ENCODE measurements at places on chromosomes 12 and 14. TPM values are rescaled to one million over a fixed set of nuclear protein-coding genes. Genes with fewer than 3 reads are reported as not detected.

DNA sequence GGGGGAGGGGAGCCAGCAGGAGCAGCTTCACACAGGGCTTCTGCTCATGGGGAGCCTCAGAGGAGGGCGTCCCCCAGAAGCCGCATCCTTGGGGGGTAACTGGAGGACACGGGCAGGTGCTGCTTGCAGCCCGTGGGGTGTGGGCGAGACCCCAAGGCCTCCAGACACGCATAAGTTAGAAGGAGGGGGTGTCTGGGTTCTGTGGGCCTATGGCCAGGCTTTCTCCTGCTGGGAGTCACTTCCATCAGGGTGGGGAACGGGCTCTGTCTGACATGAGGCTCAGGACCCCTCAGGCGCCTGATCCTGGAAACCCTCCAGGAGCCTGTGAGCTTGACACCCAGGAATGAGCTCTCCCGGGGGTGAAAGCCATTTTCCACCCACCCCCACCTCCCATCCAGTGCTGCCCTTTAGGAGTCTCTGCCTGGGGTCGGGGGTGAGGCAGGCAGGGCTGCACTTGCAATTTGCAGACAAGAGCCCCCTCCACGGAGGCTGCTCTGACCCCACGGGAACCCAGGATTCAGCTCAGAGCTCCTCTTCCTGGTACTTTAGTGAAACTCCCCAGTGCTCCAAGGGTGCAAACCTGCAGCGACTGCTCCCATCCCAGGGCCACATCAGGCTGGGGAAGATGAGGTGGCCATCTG, 325.7 kb downstream of the ADGRD1 start:
- DNase-seq: no peak

DNA sequence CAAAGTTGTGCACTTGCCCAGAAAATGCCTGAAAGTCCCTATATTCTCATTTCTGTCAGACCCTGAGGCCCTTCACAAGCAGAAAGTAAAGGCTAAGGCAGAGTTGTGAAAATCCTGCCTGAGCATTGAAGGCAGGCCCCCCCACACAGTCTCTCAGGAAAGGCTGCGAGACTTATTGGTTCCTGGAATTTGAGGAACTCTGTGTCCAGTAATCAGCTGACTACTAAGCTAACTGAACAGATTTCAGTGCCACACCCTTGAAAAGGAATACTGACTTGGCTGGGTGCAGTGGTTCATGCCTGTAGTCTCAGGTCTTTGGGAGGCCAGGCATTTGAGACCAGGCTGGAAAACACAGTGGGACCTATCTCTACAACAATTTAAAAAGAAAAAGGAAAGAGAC, 21.1 kb upstream of the PPP2R5E start:
- DNase-seq: no peak

- DNase-seq: no peak
Measured at GRCh38 chr12:107503129-107503855, 182.3 kb upstream of the PWP1 start.

DNA sequence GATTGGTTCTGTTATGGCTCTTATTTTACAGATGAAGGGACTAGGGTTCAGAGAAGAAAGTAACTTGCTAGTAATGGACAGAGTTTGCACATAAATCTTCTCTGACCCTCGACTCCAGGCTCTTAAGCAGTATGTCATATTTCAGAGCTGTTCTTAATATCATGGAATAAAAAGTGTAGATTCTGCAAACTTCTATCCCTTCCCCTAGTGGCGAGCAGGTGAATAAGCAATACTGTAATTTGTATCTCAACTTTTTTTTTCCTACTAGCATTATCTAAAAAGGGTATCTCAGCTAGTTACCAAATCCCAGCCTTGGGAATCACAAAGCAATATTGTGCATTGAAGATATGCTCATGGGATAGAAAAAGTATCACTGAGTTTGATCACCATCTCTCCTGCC, 83.2 kb downstream of the ANO4 start:
- no peak for DNase-seq

GRCh38 chr12:122023339-122024131, 1.9 kb downstream of the BCL7A start:
- DNase-seq: peak; percentile 56

Gene RNASE4
- total RNA-seq: 2.1 TPM

GRCh38 chr14:68384335-68384734, 408.5 kb downstream of the ZFP36L1 start:
- no peak for DNase-seq

GRCh38 chr14:63229330-63230059, 25.3 kb downstream of the RHOJ start:
- no peak for DNase-seq
